ENCODE measurements at places on chromosomes 6 and 20. TPM values are rescaled to one million over a fixed set of nuclear protein-coding genes. Genes with fewer than 3 reads are reported as not detected.

The MOG gene
- not detected for total RNA-seq

The MRPS26 gene
- 81.4 TPM for total RNA-seq

The C6orf132 gene
- total RNA-seq, result 21.3 TPM

The PPIL6 gene
- total RNA-seq, result 0.71 TPM

The SF3B5 gene
- 165 TPM for total RNA-seq

The RAB44 gene
- not detected for total RNA-seq

The KCNK16 gene
- total RNA-seq, result not detected

The PROKR2 gene
- total RNA-seq, result not detected

The DOK5 gene
- total RNA-seq, result not detected

The APCDD1L gene
- 4.4 TPM for total RNA-seq

The RNF182 gene
- 0.85 TPM for total RNA-seq

The DEFB132 gene
- total RNA-seq, result not detected

The C6orf141 gene
- total RNA-seq, result 19.8 TPM

The SLC17A2 gene
- total RNA-seq, result not detected

The OPN5 gene
- total RNA-seq, result not detected
